Kidney (tissue), 22 donors: ENCODE measurements at places on chromosomes 13 and 19. TPM values are rescaled to one million over a fixed set of nuclear protein-coding genes. Genes with fewer than 3 reads are reported as not detected.

ZFP30 gene
- total RNA-seq: 15.5 TPM

SPTBN4 gene
- 0.82 TPM for total RNA-seq

DNA sequence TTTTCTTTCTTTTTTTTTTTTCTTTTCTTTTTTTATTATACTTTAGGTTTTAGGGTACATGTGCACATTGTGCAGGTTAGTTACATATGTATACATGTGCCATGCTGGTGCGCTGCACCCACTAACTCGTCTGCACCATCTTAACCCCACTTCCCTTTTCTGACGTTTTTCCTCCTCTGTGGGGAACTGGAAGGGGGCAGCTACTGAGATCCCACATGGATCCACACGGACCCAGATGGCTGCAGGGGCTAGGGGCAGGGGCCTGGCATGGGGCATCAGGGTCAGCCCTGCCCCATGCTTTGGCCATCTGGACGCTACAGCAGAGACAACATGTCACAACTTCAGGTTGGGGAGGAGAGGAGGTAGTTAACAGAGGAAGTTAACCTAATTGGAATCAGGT, 54.3 kb downstream of the RUBCNL start:
- DNase-seq: no peak

DNA sequence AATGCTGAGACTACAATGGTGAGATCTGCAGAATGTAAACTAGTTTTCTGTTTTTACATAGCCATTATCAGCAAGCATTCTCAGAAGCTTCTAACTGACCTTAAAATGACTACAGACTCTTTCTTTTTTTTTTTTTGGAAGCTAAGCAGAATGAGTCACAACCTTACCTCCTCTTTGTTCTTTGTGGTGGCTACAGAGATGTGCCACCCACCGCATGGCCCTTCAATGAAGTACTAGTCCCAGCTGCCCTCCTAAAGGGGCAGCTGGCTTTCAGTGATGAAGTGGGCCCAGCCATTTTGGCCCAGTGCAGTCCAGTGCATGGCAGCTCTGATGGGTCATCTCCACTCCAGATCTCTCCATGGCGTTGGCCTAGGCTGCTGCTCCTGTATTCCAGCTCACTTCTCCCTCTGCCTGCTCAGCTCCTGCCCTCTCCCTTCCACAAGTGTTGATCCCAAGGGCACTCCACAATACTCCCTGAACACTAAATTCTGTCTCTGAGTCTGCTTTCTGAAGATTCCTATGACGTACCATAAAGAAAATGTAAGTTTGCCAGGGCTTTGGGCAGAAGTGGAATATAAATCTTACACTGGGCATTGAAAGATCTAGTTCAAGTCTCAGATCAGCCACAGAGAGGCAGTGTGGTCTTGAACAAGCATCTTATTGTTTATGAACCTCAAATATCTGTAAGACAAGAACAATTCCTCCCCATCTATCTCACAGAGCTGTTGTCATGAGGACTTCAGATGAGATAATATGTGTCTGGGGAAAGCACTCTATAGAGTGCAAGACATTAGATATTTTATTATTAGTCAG, 85.6 kb downstream of the RXFP2 start:
- DNase-seq: no peak
